ENCODE measurements at places on chromosomes 5 and 9. TPM values are rescaled to one million over a fixed set of nuclear protein-coding genes. Genes with fewer than 3 reads are reported as not detected.

- no peak overlapping the region for H3K27ac ChIP-seq
- H3K36me3 ChIP-seq = no peaks in the 10 kb centered on the region
- H3K27me3 ChIP-seq = no peaks in the 10 kb centered on the region
- no peaks in the 10 kb centered on the region for H3K4me1 ChIP-seq
- H3K4me3 ChIP-seq = no peak overlapping the region
- no peak for DNase-seq
Measured at GRCh38 chr9:121757281-121757585, 105.8 kb downstream of the DAB2IP start.

DNA sequence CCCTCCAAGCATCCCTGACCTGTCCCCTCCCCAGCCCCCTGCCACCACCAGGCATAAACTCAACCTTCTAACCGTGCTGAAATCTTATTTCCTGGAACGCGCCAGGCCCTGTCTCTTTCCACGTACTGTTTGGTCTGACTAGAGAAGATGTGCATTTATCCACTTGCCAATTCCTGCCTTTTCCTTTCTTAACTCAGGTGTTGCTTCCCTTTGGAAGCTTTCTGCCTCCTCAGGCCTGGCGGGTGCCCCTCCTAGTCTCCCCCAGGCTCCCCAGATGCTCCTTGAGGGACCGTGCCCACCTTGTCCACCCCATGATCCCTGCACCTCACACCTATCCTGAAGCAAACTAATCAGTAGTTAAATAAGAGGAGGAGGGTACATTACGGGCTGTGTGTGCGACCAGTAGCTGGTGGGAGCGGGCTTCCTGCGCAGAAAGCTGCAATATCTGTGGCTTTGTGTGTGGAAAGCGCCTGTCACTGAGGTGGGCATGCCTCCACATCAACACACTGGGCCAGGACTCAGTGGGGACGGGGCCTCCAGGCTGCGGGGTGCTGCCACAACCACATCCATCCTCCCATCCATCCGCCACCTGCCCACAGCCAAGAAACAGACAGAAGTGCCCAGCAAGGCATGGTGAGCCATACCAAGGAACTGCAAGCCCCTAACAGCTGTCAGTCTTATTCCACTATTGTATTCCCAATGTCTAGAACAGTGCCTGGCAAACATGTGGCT is 73.5 kb downstream of the COL23A1 start:
- no peak overlapping the region for H3K27ac ChIP-seq
- H3K4me3 ChIP-seq = no peak overlapping the region
- H3K36me3 ChIP-seq = no peaks in the 10 kb centered on the region
- no peaks in the 10 kb centered on the region for H3K4me1 ChIP-seq
- peak; percentile 9 for DNase-seq

GRCh38 chr9:6968271-6968670 is 210.5 kb downstream of the KDM4C start:
- H3K27me3 ChIP-seq = no peaks in the 10 kb centered on the region
- no peaks in the 10 kb centered on the region for H3K36me3 ChIP-seq
- no peak overlapping the region for H3K4me3 ChIP-seq
- DNase-seq = no peak

GRCh38 chr9:135878528-135879236 is 28.7 kb downstream of the CAMSAP1 start:
- no peak overlapping the region for H3K4me3 ChIP-seq
- H3K27me3 ChIP-seq = no peaks in the 10 kb centered on the region
- H3K36me3 ChIP-seq = peaks cover 30% of the 10 kb centered on the region
- DNase-seq = no peak
- H3K4me1 ChIP-seq = peaks cover 10% of the 10 kb centered on the region
- no peak overlapping the region for H3K27ac ChIP-seq

The ARHGEF28 gene
- 0.28 TPM for total RNA-seq

DNA sequence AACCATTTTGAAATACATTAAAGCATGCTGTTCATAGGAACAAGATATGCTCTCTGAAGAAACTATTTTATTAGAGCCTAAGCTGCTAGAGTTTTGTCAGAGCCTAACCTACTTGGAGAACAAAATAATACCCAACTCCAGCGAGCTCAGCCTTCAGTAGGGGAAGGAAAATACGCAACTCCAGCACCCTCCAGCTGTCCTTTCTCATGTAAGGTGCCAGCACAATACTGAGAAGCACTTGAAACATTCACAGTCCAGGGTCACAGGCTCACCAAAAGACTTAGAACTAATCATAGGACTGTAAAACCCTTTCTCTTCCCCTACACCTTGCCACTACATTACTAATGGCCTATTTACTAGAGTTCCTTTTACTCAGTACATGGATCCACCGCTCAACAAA is 18.9 kb downstream of the DPYSL3 start:
- H3K36me3 ChIP-seq = no peaks in the 10 kb centered on the region
- no peak overlapping the region for H3K4me3 ChIP-seq
- DNase-seq = peak; percentile 58
- H3K27me3 ChIP-seq = no peaks in the 10 kb centered on the region
- no peaks in the 10 kb centered on the region for H3K4me1 ChIP-seq
